Smooth muscle cell of trachea (primary cell): ENCODE measurements at places on chromosomes 1 and 21. TPM values are rescaled to one million over a fixed set of nuclear protein-coding genes. Genes with fewer than 3 reads are reported as not detected.

The AMY1B gene
- total RNA-seq = not detected in 2 replicates

The TAF13 gene
- 73.9 and 75.4 TPM in 2 replicates for total RNA-seq

The FALEC gene
- 1.5 TPM in 1 of 2 replicates, not detected in the other for total RNA-seq

The KRTAP7-1 gene
- total RNA-seq = not detected in 2 replicates

The WLS gene
- total RNA-seq = 164 and 195 TPM in 2 replicates

The OR2T33 gene
- not detected in 2 replicates for total RNA-seq

The DMRTA2 gene
- 0.15 and 0.50 TPM in 2 replicates for total RNA-seq

The BACE2 gene
- total RNA-seq = 30.6 and 33.3 TPM in 2 replicates

The SPRR2E gene
- total RNA-seq = not detected in 2 replicates

The DIRAS3 gene
- total RNA-seq = 0.58 and 1.3 TPM in 2 replicates

The KCNE2 gene
- not detected in 2 replicates for total RNA-seq

The UMODL1 gene
- total RNA-seq = not detected in 2 replicates
